ENCODE measurements at places on chromosomes 2 and 18.

GRCh38 chr2:28676152-28676835 lies 75.3 kb upstream of the PPP1CB start:
- DNase-seq, result no peak

DNA sequence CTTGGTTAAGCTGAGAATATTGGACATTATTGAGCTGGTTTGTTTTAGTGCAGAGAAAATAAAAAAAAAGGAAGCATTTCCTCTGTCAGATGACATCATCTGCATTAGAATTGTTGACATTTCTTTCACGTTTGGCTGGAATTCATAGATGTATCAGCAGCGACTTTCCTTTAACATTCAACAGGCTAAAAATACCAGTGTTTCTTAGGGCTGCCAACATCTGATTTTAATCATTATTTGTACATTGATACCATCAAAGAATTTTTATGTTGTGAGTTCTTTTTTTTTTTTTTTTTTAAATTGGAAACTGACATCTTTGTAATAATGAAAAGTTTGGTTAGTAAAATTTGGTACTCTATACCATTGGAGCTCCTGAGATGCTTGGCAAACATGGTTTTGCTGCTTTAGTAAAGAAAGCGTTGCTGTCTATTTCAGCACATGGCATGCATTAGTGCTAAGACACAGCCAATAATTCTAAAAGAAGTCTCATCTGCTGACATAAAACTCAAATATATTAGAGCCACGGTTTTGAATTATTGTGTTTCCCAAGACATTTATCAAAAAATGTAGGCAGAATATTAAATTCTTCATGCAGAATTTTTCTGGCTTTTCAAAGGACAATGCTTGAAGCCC lies 33.6 kb downstream of the GTF2A1L start:
- no peak for DNase-seq

- no peak for DNase-seq
These were observed 193.6 kb upstream of the FANCL start for GRCh38 chr2:58434692-58435091.

GRCh38 chr18:12946549-12947284 lies 1.1 kb upstream of the SEH1L start:
- DNase-seq, result no peak

DNA sequence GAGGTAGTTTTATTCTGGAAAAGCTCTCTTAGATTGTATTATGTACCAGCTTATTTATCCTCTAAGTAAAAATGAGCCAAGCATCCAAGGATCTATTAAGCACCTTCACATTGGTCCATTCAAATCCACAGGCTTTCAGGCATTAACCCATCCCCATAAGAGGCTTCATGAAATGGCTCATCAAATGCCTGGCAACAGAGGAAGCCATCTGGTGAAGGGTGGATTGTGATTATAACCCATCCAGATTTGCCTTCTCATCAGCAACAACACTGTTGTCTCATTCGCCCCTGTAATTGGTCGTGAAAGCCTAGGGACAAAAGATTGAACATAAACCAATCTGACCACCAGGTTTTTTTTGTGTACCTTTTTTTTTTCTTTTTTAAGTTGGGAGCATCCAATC lies 134.3 kb upstream of the TACR1 start:
- no peak for DNase-seq

DNA sequence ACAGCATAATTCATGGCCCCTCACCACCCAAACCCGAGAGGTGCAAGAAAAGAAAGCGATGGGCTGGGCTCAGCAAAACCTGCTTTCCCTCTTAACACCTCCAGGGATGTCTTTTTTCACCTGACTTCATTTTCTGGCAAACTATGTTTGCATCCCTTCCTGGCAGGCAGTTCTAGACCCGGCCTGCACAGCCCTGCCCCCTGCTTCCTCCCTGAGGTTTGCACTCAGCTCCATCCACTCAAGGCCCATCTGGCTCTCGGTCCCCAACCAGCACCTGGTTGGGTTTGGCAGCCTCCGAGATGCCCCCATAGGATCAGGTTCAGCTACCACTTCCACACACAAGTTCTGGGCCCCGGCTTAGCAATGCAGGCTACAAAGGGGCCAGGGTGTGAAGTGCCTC lies 185.7 kb downstream of the SMAD7 start:
- no peak for DNase-seq

DNA sequence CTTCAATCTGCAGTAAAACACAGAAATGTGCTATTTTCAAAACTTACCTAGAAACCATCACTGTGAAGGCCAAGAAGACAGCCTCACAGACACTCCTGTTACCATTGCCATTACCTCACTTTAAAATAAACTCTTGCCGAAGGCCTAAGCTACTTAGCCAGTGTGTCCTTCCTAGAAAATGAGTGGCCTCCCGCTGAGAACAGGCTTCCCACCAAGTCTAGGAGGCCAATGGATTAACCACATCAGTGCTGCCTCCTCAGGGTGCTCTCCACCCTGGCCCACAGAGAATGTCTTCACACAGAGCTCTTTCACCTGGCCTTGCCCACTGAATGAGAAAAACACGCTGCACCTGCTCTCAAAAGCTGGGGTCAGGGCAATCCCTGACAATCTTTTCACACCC lies 47.5 kb downstream of the L3MBTL4 start:
- DNase-seq, result no peak

- DNase-seq, result no peak
These were observed 216.3 kb downstream of the C1D start for GRCh38 chr2:67846370-67847070.

GRCh38 chr2:23492337-23492675 lies 107.3 kb downstream of the KLHL29 start:
- no peak for DNase-seq

DNA sequence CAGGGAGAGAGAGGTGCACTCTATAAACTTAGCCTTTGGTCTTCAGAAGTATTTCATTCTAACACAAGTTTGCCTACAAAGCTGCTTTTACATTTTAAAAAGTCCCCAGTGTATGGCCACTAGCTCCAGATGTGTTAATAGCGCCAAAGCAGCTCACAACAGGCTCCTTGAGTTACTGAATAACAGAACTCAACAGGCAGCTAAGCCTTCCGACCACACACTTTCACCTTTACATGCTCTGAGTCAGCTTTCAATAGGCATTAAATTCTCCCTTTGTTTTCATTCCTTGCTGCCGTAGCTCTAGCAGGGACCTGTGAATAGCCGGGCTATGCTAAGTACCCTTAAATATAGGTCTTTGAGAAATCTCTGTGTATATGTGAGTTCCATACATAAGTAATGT lies 262.8 kb upstream of the PARD3B start:
- DNase-seq, result no peak

DNA sequence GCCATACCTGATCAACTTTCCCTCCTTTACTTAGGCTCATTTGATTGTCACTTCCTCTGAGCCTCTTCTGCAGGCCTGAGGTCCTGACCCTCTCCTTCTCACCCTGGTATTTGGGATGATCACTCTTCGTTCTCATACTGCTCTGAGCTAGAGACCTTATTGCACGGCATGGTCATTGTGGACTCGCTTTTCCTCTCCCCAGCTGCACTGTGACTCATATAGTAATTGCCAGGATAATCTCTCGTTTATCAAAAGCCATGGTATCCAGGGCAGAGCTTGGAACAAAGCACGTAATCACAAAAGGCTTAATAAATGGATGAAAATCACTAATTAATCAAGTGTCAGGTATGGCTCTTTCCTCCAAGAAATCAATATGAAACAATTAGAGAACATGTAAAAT lies 40.9 kb upstream of the TRIB2 start:
- no peak for DNase-seq

- DNase-seq, result no peak
These were observed 79.8 kb downstream of the VSNL1 start for GRCh38 chr2:17620280-17620679.

DNA sequence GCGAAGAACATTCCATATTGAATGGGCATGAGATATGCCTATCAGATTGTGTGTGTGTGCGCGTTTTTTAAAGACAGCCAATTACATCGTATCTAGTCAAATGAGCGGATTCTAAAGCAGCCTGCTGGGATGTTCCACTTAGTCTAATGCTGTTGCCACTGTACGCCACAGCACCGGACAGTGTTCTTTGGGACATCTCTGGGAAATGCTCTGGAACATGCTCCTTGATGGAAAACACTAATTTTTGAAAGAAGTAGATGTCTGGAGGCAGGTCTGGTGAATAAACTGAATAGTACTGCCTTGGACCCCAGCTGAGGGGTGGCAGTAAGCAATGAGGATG lies 3.6 kb upstream of the TMEM150A start:
- DNase-seq, result no peak
